ENCODE measurements at places on chromosomes 2 and 18.

GRCh38 chr2:216698895-216699294 is 3.5 kb upstream of the IGFBP5 start:
- DNase-seq, result no peak

GRCh38 chr18:23235860-23236259 is 100.6 kb downstream of the CABLES1 start:
- no peak for DNase-seq

GRCh38 chr2:64635976-64636911 is 17.5 kb downstream of the SERTAD2 start:
- peak; percentile 82 for DNase-seq

DNA sequence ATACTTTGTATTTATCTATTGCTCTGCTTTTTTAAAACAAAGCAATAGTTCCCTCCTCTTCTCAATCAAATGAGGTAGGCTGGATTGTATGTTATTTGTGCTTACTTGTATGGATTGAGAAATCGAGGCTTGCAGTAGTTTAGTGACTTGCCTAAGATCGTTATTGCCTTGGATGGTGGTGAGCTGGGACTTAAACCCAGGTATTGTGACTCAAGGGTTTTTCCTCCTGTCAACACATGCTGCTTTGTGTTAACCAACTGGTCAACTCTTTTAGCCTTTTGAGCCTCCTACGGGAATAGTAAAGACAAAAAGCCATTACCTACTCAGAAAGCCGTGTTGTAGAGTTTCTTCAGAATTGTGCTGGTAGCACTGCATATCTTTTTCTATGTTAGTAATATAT is 95.2 kb upstream of the THUMPD2 start:
- DNase-seq, result no peak

DNA sequence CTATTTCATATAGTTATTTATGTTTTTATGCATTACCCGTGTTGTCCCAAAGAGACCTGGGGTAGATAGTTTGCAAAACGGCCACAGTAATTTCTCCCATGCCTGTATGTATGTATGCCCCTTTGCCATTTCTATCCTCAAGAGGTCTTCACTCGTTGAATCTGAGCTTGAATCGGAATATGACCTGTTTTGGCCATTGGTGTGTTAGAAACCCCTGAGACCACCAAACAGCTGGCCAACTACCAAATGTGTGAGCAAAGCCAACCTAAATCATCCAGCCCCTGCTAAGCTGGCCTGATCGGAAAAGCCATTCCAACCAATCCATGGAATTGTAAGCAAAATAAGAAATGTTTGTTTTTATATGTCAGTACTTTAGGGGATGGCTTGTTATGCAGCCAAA is 23.4 kb upstream of the INO80C start:
- no peak for DNase-seq
